Naive thymus-derived CD8-positive, alpha-beta T cell (primary cell): ENCODE measurements at places on chromosomes 12 and 14.

DNA sequence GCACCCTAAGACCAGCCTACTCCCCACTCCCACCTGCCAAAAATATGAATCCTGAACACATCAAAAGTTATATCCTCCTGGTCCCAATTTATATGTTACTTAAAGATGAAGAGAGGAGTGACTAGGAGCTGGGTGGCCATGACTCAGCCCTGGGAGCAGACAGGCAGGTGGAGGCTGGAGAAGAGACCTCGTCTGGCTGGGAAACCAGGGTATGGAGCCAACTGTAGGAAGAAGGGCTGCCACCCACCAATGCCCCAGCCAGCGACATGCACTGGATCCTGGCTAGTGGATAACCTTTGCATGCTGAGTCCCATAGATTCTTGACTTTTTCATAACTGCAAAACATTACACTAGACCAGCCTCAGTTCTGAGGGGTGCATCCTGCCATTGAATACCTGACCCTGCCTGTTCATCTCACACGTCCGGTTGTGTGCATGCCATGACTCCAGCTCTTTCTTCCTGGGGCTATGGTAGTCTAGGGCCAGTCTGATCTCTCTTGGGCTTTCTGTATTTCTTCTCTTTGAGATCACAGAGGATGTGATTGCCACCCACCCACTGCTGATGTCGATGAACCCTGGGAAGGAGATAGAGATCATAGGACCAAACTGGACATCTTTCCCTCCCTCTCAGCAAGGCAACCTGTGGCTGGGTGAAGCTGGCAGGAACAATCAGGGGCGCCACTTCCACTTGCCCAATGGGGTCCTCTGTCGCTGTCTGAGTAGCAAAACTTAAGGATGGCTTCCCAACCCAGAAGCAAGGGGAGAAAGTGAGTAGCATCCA, 69.6 kb upstream of the DDX11 start:
- no peak for DNase-seq

DNA sequence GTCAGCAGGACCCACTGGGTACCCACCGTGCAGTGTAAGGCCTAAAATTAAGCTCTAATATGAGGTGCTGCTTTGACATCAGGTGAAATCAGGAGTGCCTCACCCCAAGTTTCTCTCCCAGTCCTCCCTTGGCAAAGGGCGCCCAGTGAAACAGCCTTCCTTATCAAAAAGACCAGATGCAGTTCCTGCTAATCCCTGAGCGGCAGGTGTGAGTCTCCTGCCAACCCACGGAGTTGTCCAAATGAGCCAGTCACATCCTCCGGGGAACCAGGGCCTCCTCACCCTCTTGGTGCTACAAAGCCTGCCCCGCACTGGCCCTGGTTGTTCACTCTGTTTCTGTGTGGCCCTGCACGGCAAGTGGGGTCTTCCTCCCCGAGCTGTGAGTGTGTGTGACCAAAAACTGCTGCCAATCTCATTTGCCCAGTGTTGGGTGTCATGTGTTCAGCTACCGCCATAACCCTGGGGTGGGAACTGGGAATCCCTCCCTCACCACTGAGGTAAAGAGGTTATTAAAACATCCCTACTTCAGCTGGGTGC, 20.2 kb upstream of the P2RX4 start:
- no peak for DNase-seq

DNA sequence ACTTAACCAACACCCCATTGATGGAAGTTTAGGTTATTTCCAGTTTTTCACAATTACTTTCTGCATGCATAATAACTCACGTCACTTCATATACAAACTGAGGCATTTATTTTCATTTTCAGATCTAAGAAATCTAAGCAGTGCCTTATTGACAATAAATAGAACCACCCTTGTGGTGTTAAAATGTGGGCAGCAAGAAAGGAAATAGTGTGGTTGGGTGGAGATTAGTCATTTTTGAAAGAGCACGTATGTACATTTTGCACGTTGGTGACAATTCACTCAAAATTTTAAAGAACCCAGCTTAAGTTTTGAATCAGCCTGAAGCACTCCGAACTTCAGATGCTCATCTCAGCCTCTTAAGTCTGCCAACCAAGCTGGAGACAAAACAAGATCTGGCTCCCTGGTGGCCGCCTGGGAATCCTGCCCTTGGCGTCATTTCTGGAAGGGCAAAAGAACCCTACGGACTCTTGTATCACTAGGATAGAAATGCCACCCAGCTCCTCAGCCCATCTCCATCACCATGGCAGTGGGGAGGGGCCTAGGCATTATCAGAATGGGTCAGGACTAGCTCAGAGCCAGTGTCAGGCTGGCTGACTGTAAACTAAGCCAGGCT, 89.5 kb upstream of the BCL2L14 start:
- DNase-seq: peak; percentile 42

GRCh38 chr12:132170637-132171292, 26.5 kb downstream of the NOC4L start:
- no peak for DNase-seq

GRCh38 chr14:97697772-97698171, 900.6 kb downstream of the VRK1 start:
- DNase-seq: no peak
